Thyroid gland (tissue), 4 donors: ENCODE measurements at places on chromosomes 12 and 14. TPM values are rescaled to one million over a fixed set of nuclear protein-coding genes. Genes with fewer than 3 reads are reported as not detected.

Gene TM7SF3
- total RNA-seq = 75.3 TPM

DNA sequence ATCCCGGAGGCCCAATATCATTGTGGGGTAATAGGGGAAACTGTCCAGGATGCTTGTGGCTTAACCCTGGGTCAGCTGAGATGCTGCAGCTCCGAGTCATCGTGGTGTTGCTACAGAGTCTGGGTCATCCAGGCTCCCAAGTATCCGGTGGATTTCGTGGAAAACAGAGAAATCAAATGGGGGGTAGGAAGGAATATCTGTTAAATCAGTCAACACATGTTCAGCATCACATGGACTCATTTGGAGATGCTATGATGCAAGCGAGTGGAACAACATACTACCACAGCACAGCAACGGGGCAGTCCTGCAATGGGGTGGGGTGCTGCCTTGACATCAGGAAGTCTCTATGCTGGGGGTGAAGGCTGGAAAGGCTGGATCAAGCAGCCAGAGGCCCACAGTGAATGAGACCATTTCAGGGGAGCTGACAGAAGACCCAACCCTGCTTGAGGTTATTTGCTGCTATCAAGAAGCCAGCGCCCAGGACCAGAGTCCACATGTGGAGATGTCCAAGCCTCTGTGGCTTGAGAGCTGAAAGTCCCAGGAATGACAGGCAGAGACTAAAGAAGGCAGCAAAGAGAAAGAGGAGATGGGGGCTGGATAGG, 22.9 kb downstream of the VDR start:
- no peak for DNase-seq

DNA sequence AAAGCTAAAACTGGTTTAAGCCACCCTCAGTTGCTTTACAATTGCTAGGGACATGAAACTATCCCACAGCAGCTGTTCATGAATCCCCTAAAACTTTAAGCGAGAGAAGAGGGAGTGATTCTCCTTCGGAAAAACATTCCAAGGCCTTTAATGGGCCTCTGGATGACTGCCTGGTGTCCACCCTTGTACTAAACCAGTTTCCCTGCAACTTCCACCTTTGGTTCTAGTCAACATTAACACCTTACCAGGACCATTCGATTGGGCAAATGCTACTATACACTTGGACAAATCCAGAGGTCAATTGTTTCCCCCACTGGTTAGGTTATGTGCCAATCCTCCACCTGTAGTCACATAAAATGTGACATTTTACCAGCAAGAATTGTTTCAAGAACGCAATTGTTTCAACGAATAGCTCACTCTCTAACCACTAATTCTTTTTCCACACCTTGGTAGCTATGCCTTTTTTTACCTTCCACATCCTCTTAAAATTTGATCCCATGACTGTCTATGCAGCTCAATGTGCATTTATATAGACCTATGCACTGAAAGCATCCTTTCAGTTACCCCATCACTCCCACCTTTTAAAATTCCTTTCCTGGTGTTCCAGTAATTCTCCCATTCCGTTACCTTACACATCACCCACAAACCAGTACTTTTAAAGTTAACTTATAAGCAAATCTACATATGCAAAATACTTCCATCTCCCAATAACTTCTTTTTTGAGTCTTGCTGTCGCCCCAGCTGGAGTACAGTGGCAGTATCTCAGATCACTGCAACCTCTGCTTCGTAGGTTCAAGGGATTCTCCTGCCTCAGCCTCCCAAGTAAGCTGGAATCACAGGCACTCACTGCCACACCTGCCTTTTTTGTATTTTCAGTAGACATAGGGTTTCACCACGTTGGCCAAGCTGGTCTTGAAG, 3.6 kb downstream of the UBC start:
- DNase-seq = no peak

DNA sequence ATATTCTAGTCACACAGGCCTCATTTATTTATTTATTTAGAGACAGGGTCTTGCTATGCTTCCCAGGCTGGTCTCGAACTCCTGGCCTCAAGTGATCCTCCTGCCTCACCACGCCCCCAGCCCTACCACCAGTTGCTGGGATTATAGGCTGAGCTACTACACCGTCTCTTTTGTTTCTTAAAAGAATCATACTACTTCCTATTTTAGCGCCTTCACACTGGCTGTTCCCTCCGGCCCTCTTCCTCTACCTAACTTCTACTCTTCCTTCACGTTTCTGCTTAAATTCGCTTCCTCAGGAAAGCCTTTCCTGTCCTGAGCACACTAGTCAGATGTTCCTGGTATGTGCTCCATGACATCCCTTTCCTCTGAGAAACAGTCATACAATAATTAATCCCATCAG, 6.4 kb upstream of the MRPL42 start:
- DNase-seq = no peak

DNA sequence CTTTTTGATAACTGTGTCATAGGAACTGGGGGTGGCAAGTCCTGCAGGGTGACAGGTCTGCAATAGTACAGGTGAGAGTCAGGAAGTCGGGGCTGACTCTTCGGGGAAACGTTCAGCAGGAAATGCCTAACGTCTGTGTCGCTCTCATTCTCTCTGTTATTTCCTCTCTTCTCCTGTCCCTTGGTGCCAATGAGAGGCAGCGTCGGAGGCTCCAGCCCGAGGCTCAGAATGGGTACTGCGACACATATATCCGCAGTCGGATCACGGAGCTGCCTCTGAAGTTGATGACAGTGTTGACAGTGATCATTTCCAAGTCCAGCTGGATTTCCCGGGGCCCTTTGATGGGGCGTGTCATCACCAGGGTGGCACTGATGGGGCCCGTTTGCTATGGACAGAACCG, 2.7 kb upstream of the TC2N start:
- DNase-seq = no peak
